IPS DF 6.9 (cell line): ENCODE measurements at places on chromosomes 6 and 20.

GRCh38 chr6:37612475-37612874 lies 85.2 kb downstream of the MDGA1 start:
- no peak for DNase-seq

GRCh38 chr6:11392778-11393507 lies 144.6 kb upstream of the TMEM170B start:
- DNase-seq = no peak

- no peak for DNase-seq
Observed at GRCh38 chr6:45493761-45494160, 116.0 kb upstream of the SUPT3H start.

- DNase-seq = no peak
Observed at GRCh38 chr20:32969356-32970114, 34.7 kb downstream of the SUN5 start.

DNA sequence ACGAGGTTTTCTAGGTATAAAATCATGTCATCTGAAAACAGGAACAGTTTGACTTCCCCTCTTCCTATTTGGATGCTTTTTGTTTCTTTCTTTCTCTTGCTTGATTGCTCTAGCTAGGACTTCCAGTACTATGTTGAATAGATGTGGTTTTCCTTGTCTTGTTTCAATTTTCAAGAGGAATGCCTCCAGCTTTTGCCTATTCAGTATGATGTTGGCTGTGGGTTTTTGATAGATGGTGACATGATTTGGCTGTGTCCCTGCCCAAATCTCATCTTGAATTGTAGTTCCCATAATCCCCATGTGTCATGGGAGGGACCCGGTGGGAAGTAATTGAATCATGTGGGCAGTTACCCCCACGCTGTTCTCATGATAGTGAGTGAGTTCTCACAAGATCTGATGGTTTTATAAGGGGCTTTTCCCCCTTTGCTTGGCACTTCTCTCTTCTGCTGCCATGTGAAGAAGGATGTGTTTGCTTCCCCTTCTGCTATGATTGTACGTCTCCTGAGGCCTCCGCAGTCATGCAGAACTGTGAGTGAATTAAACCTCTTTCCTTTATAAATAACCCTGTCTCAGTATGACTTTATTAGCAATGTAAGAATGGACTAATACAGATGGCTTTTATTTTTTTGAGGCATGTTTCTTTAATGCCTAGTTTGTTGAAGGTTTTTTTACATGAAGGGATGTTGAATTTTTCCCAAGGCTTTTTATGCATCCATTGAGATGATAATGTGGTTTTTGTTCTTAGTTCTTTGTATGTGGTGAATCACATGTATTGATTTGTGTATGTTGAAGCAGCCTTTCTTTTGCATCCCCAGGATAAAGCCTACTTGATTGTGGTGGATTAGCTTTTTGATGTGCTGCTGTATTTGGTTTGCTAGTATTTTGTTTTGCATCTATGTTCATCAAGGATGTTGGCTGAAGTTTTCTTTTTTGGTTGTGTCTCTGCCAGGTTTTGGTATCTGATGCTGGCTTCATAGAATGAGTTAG lies 239.1 kb downstream of the THBS2 start:
- DNase-seq = no peak

DNA sequence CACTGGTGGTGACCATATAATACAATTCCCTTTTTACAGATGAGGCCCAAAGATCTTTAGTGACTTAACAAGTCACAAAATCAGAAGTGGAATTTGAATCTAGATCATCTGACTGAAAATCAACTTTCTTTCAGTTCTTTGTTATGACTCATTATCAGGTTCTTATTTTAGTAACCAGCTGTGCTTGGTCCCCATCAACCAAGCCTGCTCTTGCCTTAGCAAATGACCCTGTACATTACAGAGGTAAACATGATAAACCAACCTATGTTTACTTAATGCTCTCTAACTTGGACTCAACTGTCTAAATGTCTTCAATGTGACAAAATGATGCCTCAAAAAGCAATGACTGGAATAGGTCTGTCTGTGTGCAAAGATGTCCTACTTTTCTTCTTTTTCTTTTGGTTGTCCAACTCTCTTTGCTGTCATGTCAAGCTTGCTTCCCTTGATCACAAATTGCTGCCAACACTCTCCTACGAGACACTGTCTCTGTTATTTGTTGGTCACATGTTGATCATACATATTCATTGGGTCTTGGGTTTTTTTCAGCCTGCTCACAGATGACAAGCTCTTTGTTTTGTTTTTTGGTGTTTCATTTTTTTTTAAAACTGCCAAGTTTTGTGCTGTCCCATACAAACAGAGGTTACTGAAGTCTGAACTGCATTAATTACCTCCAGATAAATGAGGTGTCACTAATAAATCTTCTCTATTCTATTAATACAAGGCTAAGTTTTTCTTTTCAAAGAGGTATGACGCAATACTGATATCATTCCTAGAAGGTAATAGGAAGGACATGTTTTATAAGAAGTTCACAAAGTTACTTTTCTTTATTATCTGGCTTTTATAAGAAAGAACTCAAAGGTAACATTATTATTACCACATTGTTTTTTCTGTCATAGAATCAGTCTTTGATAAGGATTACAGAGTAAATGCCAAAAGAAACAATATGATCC lies 62.2 kb upstream of the PLN start:
- DNase-seq = no peak

DNA sequence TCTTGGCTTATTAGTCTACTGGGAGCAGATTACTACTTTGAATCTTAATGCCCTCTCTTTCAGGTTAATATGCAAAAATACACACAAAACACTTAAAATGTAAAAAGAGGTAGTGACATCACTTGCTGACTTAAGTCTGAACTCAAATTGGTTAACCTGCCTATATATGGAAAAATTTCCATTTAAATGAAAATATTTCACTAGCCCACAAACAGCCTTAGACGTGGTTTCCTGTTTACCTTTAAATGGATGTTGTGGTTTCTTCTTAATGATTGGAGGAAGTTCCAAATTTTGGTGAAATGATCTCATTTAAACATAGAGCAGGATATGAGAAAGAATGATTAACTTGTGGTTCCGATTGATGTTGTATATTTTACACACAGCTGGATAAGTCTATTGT lies 553.7 kb downstream of the CD109 start:
- no peak for DNase-seq

GRCh38 chr6:85864453-85865401 lies 222.0 kb upstream of the SYNCRIP start:
- DNase-seq = no peak

DNA sequence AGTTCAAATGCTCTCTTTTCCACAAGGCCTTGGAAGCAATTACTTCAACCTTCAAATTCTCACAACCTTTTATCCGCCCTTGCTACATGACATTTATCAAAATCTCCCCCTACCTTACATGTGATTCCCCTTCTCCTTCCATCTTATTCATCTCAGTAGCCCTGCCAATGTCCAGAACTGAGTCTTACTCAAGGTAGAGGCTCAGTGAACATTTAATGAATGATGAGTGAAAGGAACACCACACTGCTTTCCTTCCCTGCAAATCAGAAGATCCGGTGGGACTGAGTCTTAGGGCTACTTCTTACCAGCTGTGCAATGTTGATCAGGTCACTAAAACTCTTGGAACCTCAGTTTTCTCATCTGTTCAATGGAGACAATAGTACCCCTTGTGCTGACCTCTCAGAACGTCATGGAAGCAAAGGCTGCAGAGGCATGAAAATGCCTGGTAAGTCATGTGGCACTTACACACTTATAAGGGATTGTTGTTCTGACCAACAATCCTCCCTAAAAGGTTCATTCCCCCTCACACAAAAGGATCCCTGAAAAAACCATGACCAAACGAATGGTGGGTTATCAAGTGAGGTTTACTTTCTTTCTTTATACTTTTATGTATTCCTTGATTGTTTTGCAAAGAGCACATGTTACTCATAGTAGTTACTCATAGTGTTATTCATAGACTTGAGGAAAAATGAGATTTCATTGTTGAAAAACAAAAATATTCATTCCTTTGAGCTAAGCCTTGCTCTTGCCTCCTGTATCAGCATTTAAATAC lies 6.5 kb downstream of the MDGA1 start:
- DNase-seq = no peak

- no peak for DNase-seq
Observed at GRCh38 chr6:91486200-91486599, 899.3 kb upstream of the MAP3K7 start.

DNA sequence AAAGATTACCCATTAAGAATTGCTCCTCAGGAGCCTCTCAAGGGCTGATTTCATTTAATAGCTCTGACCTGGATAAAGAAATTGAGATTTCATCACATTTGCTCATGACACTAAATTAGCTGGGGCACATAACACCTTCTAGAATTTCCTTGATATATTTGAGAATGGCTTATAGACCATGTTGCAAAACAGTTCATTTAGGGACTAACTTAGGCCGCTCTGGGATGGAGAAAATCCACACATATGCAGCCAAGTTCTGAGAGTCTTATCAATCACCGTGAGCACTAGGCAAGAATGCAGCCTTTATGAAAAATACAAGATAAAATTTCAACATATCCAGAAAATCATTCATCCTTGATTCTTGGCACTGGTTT lies 91.0 kb upstream of the MCHR2 start:
- no peak for DNase-seq

GRCh38 chr20:25226433-25227316 lies 21.2 kb upstream of the PYGB start:
- no peak for DNase-seq

DNA sequence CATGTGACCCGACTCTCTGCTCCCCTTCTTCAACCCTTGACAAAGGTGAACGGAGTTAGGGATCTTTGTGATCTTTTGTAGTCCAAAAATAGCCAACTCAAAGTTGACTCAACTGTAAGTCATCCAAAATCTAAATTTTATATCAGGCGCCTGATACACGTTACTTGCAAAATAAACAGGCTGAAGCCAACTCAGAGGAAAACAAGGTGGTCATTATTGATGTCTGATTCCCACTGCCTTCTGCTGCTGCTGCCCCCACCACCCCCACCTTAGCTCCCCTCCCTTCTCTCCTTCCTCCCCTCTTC lies 13.2 kb upstream of the RNF8 start:
- no peak for DNase-seq

DNA sequence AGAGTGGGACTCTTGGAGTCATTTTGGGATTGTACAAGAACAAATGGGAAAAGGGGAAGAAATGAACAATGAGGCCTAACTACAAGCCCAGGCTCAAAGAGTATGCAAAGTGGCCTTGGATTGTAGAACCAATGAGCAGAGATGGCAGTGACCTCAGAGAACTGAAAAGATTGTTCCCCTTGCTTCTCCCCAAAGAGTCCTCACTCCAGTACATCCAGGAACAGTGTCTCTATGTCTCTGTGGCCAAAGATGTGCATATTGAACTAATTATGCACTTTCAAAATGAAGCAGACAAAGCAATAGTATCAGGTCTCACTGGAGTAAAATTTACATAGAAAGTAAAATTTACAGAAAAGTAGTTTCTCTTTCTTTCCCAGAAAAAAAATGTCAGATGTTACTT lies 81.0 kb downstream of the SMLR1 start:
- DNase-seq = no peak

GRCh38 chr6:68313911-68314310 lies 321.2 kb upstream of the ADGRB3 start:
- DNase-seq = no peak

GRCh38 chr20:46031701-46032254 lies 2.8 kb downstream of the SLC12A5 start:
- no peak for DNase-seq

GRCh38 chr6:33203443-33204164 lies 851 bp upstream of the HSD17B8 start:
- DNase-seq = no peak

DNA sequence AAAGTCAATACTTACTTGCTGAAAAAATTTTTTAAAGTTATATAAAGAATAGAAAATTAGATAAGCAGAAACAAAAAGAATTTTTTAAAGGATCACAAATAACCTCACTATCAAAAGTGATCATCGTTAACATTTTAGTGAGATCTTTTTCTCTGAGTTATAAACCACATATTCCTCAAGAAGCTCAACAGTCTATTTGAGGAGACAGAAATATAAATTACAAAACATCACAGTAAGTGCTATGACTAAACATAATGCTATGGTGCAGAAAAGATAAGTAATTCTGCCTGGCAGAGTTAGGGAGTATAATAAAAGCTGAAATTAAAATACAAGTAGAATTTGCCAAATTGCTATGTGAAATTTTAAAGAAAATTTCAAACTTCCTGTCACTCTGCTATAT lies 226.7 kb downstream of the LMBRD1 start:
- DNase-seq = no peak

GRCh38 chr6:128870746-128871145 lies 12.2 kb upstream of the LAMA2 start:
- no peak for DNase-seq

- DNase-seq = no peak
Observed at GRCh38 chr6:158207422-158207788, 39.3 kb downstream of the GTF2H5 start.

DNA sequence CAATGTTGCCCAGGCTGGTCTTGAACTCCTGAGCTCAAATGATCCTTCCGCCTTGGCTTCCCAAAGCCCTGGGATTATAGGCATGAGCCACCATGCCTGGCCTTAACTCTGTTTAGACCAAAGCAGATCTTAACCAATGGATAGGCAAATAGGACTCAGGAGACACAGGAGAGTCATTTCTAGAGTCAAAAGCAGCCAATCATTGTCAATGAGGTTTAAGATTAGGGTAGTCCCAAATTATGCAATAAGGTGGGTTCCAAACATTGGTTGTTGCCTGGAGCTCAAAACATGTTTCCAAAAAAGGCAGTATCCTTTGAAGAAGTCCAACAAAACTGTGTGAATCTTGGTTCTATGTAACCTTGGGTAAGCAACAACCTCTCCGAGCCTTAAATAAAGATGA lies 95.7 kb upstream of the JARID2 start:
- no peak for DNase-seq

DNA sequence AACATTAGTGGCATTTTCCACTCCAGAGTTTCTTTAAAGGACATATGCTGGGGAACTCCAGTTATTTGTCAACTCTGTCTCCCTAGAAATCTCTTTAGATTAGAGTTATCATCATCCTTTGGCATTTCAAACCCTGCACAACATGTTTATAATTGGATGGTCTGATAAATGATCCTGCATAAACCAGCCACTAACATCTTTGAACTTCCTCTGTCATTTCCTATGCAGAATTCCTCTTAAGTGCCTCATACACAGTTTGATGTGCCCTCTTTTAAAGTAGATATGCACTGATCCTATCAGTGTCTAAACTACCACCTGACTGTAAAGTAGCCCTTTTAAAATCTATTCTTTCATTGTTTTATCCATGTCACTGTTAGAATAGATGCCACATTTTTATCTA lies 306.3 kb upstream of the IRAK1BP1 start:
- no peak for DNase-seq

DNA sequence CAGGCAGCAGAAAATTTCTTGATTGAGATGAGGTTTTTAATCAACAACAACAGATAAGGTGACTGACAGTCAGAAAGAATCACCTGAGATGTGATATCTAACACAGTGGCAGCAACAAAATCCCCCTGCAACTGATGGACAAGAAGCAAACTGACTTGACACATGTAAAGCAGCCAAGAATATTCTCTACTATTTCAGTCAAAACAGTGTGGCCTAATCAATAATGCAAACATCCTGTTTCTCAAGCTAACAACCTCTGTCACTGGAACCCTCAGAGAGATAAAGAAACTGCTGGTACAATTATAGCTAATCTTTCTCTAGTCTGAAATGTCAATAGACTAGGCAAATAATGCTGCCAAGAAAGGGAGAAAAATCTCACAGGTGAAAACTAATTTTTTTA lies 4.6 kb upstream of the CGA start:
- DNase-seq = no peak

GRCh38 chr20:50020288-50020687 lies 37.5 kb downstream of the SNAI1 start:
- no peak for DNase-seq

GRCh38 chr6:83429857-83430610 lies 817 bp downstream of the ME1 start:
- no peak for DNase-seq
